Forelimb muscle (tissue), 1 donor: ENCODE measurements at places on chromosomes 5 and 9. TPM values are rescaled to one million over a fixed set of nuclear protein-coding genes. Genes with fewer than 3 reads are reported as not detected.

The EPB41L4A gene
- 5.2 TPM for polyA plus RNA-seq

The SLC30A5 gene
- 39.4 TPM for polyA plus RNA-seq

The IL33 gene
- polyA plus RNA-seq, result 26.2 TPM

The PCDHGC5 gene
- 0.78 TPM for polyA plus RNA-seq

The OTP gene
- not detected for polyA plus RNA-seq

The CCNJL gene
- polyA plus RNA-seq, result 4.8 TPM

The CXCL14 gene
- polyA plus RNA-seq, result 27.8 TPM

- no peak for DNase-seq
Observed at GRCh38 chr9:132699956-132700355, 29.7 kb downstream of the GTF3C4 start.

DNA sequence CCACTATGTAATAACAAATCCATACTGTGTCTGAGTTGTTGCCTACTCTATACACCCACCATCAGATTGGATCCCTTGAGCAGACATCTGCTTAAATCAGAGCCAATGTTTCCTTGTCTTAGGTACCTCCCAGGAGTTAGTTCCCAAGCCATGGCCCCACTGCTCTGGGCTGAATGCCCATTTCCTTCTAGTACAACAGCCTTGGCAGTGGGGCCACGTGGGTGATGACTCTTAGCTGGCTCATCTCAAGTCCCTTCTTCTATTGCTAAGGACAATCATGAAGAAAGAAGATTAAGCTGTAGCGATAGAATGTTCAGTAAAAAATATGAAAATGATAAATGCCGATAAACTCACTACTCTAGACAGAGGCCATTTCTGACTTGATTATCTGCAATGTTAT, 16.6 kb downstream of the PTGR1 start:
- no peak for DNase-seq

- peak; percentile 93 for DNase-seq
Observed at GRCh38 chr5:125140855-125141254, 394.4 kb upstream of the ZNF608 start.

- no peak for DNase-seq
Observed at GRCh38 chr9:131748411-131748955, 8.6 kb upstream of the RAPGEF1 start.

DNA sequence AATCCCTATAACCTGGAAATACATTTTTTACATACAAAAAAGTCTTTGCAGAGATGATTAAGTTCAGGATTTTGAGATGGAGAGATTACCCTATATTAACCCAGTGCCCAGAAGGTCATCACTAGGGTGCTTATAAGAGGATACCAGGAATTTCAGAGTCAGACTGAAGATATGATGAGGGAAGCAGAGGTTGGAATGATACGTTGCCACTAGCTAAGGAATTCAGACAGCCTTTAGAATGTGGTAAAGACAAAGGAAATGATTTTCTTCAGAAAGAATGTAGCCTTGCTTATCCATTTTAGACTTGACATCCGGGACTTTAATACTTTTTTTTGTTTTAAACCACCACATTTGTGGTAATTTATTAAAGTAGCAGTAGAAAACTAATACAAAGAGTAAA, 2176.8 kb upstream of the C9orf72 start:
- no peak for DNase-seq

GRCh38 chr5:124708086-124708485, 38.4 kb downstream of the ZNF608 start:
- DNase-seq, result no peak
